Stimulated activated CD8-positive, alpha-beta memory T cell treated with anti-CD3 and anti-CD28 coated beads, Interleukin-15, amount 100 ng/mL, for 1 hour (primary cell): ENCODE measurements at places on chromosomes 12 and 14.

GRCh38 chr14:102915292-102916110 lies 7.0 kb upstream of the AMN start:
- DNase-seq = no peak

DNA sequence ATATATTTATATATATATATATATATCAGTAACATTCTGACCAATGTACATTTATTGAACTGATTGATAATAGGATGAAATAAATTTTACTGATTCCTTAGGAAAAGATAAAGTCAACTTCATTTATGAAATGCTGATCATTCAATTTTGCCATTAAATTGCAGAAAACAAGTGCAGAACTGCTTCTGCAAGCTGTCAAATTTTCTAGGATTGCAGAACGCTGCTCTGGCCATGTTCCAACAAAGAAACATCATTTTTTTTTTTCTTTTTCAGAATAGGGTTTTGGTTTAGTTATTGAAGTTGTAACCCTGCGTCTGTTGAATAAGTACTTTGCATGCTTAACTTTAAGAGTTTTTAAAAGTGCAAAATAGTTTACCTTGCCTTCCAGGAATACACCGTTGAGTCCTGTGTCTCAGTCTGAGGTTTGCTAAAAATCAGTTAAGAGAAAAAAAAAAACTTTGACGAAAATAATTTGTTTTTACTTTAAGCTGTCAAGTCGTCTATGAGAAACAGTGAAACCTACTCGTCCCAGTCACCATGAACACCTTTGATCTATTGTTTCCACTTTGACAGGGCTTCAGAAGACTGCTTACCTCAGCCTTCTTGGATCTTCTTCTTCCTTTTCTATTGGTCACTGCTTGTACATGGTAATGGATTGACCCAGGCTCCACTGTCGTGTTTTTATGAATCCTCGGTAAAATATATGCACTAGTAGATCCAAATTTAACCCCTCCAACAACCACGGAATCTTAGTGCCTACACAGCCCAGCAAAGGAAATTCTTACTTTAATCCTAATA lies at the start of gene KERA:
TSS of gene KERA (minus strand) at position 657 of the 798 bp plus-strand sequence. CDS start 1,743 bp downstream, outside the sequence.
- DNase-seq = no peak

DNA sequence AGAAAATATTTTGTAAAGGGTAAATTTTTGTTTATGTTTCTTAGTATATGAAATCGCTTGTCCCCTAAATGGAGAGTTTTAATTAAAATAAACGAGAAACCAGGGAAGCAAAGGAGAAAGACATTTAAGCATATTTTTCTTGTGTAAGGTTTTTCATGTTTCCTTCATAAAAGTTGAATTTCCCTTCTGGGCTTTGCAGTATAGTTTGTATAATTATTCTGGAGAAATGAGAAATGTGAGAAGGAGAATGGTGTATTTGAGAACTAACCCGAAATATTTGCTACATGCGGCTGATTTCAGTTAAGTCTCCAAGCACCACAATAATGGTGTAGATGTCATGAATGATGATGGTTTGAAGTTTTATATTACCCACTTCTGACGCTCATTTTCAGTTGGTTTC lies 307.7 kb upstream of the SEL1L start:
- no peak for DNase-seq

DNA sequence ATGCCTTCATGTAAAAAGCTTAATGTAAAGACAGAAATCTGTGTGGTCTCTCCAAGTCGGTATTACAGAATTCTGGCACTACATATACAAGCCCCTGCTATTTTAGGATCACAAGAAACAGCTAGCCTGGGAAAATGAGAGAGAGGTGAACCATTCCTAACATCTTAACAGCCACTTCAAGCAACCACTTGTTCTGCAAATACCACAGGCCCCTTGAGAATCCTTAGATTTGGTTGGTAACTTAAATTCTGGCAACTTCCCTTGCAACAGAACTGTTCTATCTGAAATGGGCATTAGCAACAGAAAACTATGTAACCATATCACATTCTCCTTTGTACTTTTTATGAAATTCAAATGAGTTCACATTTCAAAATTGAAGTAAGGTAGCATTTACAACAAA lies 68.5 kb downstream of the SPPL3 start:
- DNase-seq = no peak

DNA sequence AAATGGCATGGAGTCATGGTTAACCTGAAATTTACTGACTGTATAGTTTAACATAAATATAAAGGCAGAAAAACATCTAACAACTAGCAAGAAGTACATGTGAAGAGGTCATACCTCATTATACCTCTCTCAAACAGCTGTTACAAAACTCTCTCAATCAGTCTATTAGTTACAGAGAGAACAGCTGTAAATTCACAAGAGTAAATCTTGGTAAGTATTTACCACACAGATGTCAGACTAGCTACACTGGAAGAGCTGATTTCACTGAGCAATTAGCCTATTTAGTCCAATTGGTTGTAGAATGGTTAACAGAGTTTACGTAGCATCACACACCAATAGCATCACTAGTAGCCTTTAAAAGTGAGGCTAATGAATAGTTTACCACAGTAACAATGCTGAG lies 463.4 kb upstream of the USP15 start:
- DNase-seq = no peak

- no peak for DNase-seq
Observed at GRCh38 chr12:60106214-60106613, 510.4 kb downstream of the SLC16A7 start.

DNA sequence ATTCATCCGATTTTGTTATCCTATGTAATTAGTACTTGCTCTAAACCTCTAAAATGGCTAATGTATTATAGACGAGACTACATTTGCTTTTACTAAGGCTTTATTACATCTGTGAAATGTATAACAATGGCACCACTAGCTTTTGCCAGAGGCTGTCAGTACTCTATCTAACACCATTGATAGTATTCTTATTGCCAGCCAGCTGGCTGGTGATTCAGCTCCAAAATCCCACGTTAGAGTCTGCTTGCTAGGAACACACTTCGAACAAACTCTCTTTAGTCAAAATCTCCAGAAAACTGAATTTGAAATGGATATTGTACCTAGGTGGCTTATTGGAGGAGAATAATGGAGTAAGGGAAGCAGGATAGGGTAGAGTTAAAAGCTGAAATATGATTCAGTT lies 839.2 kb downstream of the SLC6A15 start:
- no peak for DNase-seq

GRCh38 chr12:104694711-104695110 lies 238.0 kb downstream of the CHST11 start:
- DNase-seq = no peak

DNA sequence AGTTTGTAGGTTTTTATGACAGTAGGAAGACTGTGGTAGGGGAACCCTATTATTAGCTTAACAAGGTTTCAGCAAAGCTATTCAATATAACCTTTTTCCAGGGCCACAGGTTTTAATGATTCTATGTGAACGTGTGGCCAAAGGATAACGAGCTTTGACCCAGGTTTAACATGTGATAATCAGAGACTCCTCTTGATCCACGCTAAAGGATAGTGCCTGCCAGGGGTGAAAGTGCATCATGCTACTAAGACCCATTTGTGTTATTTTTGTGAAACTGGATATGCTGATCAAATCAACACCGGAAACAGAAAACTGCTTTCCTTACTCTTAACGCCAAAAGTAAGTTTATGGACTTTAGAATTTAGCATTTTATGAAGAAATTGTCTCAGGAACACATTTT lies 909 bp upstream of the TAOK3 start:
- no peak for DNase-seq

GRCh38 chr14:101813833-101814232 lies 52.3 kb downstream of the PPP2R5C start:
- no peak for DNase-seq

DNA sequence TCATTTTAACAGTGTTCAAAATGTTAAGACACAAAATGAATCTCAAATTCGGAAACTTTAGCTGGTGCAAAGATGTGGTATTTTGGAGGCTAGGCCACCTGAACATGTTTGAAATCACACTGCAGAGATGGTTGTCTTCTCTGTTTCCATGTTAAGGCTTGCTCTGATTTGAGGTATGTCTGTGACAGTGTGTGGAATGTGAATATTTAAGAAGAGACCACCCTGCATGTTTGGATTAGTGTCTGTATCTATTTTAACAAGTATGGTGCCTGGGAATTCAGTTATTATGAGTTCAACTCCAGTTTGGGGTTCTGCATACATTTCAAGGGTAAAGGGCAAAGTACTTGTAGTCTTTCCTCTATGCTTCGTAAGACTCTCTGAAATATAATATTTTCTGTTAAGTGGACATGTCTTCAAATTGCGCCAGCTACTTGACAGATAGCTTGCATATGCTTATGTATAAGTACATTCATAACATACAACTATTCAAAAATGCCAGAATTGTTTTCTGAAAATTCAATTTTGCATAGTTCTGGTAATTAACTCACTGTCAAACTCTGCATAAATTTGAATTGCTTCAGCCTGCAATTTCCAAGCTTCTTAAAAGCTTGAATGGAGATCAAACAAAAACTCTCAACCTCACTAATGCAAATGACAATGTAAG lies 424.0 kb downstream of the ADAMTS20 start:
- no peak for DNase-seq

DNA sequence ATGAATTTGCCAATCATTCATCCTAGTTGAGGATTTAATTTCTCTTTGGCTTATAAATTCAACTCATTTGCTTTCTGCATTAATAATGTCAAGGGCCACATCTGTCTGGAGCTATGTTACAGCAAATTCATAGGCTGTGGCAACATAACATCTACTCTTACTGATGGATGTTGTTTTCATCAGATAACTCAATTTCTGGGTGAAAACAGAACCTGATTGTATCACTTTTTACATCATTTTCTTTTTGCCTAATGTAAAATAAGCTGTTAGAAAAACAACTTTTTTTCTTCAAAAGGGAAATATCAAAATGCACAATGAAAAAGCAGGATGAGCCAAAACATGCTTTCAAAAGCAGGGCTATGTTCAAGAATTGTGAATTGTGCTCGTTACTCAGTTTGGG lies 73.3 kb downstream of the HELB start:
- no peak for DNase-seq

DNA sequence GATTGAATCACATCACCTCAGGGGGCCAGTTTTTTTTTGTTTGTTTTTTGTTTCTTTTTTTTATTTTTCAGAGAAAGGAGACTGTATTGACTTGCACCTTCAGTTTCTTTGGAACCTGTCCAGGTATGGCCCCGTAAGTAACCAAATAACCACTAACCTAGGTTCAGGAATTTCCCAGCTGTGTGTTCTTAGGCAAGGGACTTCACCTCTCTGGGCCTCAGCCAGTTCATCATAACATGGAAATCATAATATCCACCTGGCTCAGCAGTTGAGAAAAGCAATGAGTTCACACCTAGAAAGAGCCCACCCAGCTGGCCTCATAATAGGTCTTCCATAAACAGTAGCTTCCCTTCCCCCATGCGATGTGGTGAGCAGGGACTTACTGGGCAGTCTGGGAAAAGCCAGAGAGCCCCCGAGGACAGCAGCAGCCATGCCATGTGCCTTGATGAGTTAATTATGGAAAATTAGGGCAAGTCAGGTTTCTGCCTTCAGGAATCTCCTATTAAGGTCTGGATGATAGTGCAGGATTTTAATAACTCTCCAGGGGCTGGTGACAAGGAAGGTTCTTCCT lies 27.4 kb upstream of the WSCD2 start:
- no peak for DNase-seq

DNA sequence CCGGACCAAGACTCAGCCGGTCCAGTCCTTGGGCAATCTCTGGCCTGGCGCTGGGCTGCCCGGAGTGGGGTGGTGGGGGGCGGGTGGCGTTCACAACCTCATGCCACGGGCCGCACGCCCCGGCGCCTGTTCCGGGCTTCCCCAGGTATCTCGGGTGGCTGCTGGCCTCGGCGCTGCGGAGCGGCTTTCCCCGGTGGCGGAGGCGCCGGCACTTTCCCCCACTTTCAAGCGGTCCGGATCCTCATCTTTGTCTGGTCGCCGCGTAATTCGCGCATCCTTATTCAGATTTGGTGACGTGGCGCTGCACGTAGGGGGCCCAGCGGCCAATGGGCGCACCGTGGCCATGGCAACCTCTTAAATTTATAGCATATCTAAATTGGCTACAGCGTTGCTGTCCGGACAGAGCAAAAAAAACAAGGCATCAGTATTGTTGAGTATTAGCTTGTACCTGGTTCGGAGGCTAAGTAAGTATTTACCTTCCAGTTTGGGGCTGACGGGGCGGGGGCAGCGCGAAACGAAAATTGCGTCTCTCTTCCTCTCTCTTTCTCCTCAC lies at the start of gene LHX5:
TSS of gene LHX5 (minus strand) at position 253 of the 553 bp plus-strand sequence. CDS start 373 bp downstream, outside the sequence.
- DNase-seq = no peak

DNA sequence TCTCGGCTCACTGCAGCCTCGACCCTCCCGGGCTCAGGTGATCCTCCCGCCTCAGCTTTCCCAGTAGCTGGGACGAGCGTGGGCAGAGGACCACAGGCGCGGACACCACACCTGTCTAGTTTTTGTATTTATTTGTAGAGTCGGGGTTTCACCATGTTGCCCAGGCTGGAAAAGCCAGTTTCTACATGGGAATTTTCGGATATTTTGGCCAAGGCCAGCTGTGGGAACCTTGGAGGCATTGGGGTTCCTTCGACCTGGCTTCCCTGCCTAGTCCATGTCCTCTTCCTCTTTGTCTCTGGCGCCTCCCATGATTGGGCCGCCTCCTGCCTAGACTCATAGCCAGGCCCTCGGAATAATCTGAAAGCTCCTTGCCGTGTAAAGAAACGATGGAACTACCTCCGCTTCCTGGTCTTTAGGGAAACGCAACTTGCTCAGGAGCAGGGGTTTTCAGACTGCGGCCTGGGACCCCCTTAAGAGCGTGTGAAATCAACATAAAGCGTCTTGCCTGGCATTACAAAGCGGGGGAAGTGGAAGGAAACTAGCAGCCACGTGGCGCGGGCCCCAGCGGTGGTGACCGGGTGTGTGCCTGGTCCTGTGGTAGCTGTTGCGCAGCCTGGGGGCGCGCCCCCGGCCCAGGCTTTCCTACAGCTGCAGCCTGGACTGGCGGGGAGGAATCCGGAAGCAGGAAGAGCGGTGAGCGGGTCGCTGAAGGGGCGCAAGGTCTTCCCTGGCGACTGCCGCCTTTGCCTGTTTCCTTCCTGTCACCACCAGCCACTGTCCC lies 1.4 kb upstream of the HSP90AA1 start:
- DNase-seq = peak; percentile 16

- DNase-seq = no peak
Observed at GRCh38 chr12:112973011-112973735, 5.1 kb upstream of the OAS2 start.

DNA sequence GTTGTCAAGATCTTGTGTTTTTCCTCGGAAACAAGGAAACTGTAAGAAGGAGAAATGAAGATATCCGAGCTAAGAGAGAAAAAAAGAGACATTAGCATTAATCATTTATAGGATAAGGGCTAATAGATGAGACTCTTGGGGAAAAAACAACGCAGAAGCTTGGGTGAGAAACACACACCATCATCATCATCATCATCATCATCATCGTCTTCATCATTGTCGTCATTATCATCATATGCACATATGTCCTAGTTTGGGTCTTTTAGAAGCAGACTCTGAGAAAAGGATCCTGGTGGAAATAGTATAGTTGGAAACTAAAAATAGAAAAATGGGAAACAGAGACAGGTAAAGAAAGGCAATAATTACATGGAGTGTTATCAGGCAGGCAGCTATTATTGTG lies 95.9 kb downstream of the PAH start:
- no peak for DNase-seq
